HCEC 1CT (cell line): ENCODE measurements at places on chromosomes 1 and 21.

- no peak for DNase-seq
These were observed 54.7 kb upstream of the DNAH14 start for GRCh38 chr1:224874775-224875174.

DNA sequence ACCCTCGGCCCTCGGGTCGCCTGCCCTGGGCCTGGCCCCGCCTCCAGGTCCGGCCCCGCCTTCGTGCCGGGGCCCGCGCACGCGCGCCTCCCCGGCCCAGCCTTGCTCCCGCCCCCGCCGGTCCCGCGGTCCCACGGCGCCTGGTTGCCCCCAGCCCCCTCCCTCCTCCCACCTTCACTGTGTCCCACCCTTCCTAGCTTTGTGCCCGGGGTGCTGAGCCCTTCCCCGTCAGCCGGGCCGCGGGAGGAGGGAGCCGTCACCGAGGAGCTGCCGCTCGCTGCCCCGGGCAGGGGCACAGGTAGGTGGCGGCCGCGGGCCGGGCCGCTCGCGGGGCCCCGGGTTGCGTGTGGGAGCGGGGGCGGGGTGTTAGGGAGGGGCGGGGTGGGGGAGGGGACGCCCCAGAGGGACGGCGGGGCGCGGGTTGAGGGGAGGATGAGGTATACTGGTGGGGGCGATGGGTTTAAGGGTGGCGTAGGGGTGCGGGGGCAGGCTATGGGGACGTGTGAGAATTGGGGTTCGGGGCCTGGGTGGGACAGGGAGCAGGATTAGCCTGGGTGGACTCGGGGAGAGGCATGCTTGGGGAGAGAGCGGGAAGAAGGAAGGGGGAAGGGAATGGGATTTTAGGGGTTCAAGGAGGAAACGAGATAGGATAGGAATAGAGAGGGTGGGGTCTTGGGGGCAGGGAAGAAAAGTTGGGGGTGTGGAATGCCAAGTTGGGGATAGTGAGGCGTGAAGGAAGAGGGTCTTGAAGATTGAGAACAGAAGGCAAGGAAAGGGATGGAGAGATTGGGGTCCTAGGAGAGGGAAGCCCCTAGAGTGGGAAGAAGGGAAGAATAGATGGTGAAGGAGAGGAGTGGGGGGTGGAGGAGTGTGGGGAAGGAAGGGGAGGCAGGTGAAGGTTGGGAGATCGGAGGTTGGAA, at the start of gene LRRC42:
Gene LRRC42, plus strand, starts transcription at position 99 of the 920 bp plus-strand sequence. CDS start 5,650 bp downstream, outside the sequence.
- DNase-seq = peak; percentile 3

GRCh38 chr1:61186753-61187152, 104.4 kb downstream of the NFIA start:
- DNase-seq = no peak

DNA sequence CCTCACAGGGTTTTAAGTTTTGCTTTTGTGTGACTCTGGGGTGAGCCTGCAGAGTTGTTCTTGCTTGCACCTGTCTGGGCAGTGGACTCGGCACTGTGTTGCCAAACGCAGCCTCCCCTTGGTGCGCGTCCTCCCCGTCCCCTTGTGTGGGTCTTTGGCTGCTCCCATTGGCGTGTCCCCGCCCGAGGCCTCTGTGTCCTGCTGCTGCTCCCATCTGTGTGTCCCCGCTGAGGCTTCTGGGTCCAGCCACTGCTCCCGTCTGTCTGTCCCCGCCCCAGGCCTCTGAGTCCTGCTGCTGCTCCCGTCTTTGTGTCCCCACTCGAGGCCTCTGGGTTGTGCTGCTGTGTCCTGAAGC, 62.8 kb downstream of the PCNT start:
- no peak for DNase-seq

- DNase-seq = no peak
These were observed 797 bp upstream of the KCNJ9 start for GRCh38 chr1:160080381-160081100.

DNA sequence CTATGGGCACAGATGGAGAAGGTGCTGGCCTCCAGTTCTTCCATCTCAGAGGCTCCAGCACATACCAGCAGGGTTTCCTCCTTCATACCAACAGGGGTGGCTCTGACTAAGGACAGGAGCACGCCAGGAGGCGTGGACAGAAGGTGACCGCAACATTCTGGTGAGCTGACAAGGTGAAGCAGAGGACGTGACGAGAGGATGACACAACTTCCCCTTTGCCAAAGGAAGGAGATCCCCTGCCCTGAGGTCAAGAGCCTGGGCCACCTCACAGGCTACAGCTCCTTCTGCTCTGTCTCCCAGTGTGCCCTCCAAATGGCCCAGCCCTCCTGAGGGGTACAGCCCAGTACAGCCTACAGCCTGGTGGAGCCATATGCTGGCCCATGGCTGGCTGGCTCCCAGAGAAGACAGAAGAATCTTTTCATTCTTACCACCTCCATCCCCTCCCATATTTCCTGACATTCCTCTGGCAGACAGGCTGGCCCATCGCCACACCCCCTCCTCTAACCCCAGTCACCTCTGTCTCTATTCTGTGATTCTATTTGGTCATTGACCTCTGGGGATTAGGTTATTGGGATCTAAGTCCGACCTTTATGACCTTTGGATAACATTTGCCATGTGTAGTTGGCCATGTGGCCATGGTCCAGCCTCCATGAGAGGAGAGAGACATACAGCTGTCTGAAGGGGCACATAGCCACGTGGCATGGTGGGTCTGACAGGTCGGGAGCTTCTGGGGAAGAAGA, 5.1 kb upstream of the LAMB3 start:
- peak; percentile 95 for DNase-seq

GRCh38 chr1:16145662-16146278, 10.1 kb downstream of the EPHA2 start:
- DNase-seq = peak; percentile 97
